CD4-positive, alpha-beta T cell treated with Interleukin-12 subunit alpha and Interleukin-12 subunit beta, for 1 hour (primary cell): ENCODE measurements at places on chromosomes 6 and 20.

- DNase-seq = no peak
These were observed 302.2 kb upstream of the EPHA7 start for GRCh38 chr6:93721386-93722048.

DNA sequence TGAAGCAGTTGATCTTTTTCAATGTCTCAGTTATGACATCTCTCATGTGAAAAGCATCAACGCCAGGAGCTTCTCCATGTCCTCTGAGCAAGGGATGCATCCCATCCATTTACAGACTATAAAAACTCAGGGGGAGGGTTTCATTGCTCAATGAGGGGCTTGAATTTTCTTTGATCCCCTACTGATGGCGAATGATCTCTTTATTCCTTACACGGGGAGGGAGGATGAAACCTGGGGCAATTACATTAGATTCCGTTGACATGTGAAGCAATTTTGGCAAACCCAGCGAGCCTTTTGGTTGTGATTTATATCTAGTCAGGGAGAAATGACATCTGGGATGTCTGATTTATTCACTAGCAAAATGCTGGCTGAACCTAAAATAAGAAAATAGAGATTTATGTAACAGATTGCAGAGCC is 268.9 kb downstream of the HIVEP2 start:
- DNase-seq = no peak

DNA sequence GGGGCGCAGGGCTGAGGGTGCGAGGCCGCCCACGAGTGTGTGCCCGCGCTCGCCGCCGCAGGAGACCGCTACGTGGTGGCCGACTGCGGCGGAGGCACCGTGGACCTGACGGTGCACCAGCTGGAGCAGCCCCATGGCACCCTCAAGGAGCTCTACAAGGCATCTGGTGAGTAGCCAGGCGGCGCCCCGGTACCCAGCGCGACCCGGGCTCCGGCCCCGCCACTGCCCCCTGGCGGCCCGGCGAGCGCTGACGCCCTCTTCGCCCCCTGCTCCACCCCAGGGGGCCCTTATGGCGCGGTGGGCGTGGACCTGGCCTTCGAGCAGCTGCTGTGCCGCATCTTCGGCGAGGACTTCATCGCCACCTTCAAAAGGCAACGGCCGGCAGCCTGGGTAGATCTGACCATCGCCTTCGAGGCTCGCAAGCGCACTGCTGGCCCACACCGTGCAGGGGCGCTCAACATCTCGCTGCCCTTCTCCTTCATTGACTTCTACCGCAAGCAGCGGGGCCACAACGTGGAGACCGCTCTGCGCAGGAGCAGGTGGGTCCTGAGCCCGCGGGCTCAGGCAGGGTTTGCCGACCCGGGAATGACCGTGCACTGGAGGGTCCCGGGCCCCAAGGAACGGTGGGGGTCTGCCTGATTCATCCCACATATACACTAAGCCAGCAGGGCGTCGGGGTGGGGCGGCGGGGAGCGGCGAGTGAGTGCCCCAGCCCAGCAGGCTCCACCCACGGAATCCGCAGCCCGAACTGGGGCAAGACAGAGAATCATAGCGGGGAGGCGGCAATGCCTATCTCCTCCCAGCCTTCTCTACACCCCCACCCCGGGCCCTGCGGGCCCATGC is 17.4 kb downstream of the HSPA12B start:
- peak; percentile 33 for DNase-seq

DNA sequence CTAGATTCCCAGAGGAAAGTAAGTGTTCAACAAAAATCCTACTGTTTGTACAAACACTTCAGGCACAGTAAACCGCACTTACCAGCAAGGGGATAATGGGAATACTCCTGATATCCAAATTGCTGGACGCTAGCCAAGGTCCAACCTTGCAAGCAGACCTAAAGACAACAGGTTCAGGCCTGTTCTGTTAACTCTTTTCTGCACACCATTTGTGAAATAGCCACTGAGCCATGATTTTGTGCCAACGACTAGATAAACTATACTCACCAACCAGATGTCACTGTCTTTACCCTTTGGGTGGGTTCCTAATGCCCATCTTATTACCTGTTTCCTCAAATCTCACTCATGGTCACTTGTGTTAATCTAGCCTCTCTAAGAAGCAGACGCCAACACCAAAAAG is 43.5 kb downstream of the GOPC start:
- no peak for DNase-seq

DNA sequence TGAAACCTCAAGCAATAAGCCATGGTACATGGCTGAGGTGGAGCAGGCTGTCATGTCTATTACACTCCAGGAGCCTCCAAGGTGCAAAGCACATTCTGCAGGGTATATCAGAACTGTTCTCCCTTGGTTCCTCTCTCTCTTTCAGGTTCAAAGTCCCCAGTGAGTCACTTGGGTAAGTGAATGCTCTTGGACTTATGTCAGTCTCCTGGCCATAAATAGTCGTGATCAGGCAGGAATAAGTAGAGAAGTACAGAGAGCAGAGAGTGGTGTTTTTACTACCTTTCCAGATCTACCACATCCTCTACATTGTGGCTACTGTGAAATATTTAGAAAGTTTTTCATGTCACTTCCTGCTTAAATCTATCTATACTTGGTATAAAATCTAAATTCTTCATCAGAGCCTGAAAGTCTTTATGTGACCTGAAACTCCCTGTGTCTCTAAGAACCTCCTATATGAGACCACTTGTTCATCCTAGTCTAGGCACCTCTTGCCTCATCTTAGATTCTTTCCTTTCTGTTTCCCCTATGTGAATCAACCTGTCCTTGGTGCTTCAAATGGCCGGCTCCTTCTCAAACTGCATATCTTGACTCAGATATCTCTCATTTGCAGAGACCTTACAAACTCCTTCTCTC is 1077.6 kb upstream of the MAP3K7 start:
- DNase-seq = no peak

DNA sequence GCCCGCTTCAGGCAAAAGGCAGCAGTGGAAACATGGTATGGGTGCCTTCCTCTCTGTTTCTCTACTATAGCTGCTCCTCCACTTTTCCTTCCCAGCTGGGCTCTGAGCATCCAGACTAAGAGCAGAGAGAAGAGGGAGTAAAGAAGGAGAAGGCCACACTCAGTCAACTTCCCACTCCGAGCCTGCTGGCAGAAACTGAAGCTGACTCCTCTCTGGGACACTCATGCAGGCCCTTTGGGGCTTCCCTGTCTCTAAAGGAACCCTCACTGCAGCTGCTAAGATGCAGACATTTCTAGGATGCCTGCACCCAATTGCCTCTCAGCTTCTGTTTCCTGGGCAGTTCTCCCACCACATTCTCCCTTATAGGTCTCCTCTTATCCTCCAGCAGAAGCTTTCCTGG is 88.9 kb downstream of the FRK start:
- DNase-seq = no peak
